ENCODE measurements at places on chromosomes 7 and 10.
A peak's percentile ranks its signal among the peaks of the same experiment; 100 is the strongest.

- DNase-seq: no peak
These were observed 436.0 kb upstream of the ADARB2 start for GRCh38 chr10:2173327-2173726.

DNA sequence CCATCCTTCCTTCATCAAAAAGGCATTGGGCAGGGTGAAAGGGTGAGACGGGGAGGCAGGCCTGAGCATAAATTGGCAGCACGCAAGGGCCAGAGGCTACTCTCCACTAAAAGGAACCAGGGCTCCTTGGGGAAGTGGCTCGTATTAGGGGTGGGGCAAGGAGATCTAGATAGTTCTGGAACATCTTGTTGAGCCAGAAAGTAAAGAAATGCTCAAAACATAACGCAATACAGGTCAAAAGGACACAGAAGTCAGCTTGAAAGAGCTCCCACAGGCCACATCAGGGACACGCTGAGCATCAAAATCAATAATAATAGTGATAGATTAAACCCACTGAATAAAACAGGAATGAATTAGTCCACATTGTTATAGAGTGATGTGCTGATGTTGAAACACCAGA lies 203.1 kb downstream of the ELMO1 start:
- no peak for DNase-seq

DNA sequence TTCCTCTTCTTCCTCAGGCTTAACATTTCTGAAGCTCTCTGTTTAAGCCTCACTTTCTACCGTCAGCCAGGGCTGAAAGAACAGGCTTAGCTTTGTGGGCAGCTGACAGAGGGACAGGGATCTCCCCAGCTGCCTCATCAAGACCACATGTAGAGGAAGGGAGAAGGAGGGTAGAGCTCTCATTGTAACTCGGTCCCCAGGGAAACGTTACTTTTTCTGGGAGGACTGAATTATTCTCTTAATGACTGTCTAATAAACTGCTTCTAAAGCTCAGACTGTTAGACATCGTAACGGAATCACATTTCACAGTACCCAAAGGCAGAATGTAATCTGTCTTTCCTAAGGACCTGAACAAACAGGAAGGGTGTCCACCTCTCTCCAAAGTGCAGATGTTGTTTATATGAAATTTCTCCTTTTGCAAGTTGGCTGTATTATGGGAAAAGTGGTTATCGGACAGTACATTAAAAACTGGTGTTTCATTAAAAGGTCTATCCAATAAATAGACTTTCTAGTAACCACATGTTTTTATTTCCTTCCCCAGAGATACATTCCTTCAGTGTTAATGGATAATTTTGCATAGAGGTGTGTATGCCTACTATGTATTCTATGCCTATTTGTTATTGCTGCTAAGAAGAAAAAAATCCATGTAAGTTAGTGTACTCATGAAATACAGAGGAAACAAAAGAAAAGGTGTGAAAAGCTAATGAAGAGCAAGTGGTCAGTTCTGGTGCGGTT lies 144.2 kb downstream of the CTTNBP2 start:
- peak; percentile 15 for DNase-seq

GRCh38 chr7:139661043-139661440 lies 116.8 kb downstream of the HIPK2 start:
- peak; percentile 43 for DNase-seq

GRCh38 chr10:100186253-100187212 lies 704 bp upstream of the ERLIN1 start:
- DNase-seq: peak; percentile 80

GRCh38 chr10:119026301-119027110 lies 3.0 kb upstream of the NANOS1 start:
- no peak for DNase-seq

DNA sequence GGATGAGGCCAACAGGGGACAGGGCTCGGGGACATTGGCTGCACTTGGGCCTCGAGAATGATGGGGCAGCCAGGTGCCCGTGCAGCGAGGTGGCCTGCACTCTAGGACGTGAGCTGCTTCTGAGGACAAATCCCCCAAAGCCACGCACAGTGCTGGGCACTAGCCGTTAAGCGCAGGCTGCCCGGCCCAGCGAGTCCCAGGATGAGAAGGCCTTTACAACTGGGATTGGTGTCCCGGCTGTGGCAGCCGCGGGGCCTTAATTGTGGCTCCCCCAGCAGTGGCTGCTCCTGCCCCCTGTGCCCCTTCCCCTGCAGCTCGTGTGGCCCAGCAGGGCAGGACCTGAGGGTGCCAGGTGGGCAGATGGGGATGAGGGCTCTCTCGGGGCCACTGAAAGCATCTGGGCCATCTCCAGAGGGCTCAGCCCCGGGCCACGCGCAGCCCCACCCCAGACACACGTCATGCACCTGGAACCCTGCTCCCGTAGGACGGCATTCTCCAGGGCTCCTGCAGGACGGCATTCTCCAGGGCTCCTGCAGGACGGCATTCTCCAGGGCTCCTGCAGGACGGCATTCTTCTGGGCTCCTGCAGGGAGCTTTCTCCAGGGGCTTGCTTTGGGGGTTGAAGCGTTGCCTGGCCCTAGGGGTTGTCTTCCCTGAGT lies 6.6 kb downstream of the PWWP2B start:
- DNase-seq: no peak

GRCh38 chr7:157056246-157056645 lies 45.8 kb upstream of the MNX1 start:
- DNase-seq: no peak

GRCh38 chr10:20713420-20713819 lies 183.7 kb downstream of the NEBL start:
- DNase-seq: no peak

- no peak for DNase-seq
These were observed 29.6 kb downstream of the ARHGAP21 start for GRCh38 chr10:24694086-24694485.

GRCh38 chr7:70660819-70661191 lies 471.1 kb upstream of the GALNT17 start:
- no peak for DNase-seq

GRCh38 chr7:142873281-142873784 lies 12.2 kb downstream of the TRPV6 start:
- peak; percentile 55 for DNase-seq

DNA sequence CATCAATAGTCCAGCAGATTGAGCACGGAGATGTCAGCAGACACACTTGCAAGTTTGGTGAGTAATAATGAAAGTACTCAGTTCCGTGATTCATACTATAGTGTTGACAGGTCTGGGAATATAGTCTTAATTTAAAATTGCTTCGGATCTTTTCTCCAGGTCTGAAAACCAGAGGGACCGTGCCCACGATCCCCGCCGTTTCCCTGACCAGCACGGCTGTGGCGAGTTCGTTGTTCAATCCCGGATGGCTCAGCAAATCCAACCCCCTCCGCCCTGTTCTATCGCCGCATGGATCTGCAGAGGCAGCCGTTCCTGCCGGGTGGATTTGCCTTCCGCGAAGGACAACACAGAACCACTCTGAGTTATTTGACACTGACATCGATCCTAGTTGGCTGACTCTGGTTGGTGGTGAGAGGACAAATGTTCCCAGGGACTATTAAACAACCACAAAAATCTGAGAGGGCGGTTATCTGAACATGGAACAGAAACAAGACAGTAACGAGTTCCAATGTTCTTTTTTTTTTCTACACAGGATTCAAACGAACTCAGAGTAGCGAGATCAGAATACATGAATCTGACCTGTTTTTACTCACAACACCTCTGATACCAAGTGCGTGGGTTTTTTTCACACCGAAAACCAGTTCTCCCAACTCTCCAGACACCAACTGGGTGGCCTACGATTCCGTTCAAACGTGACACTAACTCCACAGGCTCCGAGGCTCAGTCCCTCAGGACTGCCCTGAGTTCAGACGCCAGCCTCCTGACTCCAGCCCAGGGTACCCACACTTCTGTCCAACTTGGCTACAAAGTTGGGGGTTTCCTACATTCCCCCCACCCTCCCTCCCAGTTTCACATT lies 52.7 kb downstream of the RBM17 start:
- peak; percentile 20 for DNase-seq

GRCh38 chr7:51518646-51519045 lies 202.0 kb upstream of the COBL start:
- no peak for DNase-seq

- no peak for DNase-seq
These were observed 63.0 kb downstream of the HDAC9 start for GRCh38 chr7:18558503-18558902.

DNA sequence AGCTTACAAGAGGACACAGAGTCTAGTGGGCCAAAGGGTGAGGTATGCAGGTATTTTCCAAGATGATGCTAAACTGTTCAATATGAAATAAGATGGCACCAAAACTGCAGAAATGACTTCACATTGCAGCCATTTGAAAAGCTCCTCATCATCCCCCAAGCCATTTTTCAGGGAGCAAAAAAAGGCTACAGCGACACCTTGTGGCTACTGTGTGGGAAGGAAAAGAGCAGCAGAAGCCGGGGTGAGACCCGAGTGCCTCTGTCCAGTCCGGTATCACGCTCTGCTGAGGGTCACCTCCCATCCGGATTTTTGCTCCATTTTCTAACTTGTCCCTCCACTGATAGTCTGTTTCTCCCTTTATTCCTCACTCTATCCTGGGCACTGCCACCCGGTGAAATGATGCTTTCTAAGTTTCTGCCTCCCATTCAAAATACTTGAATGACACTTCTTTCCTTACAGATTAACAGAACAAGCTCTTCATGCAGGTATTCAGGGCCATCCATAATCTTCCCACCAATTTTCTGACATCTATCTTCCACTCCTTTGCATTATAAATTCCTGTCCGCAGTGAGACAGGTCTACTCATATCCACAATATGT lies 220.2 kb downstream of the DGKI start:
- DNase-seq: peak; percentile 78

GRCh38 chr7:150974468-150975391 lies 3.4 kb downstream of the KCNH2 start:
- DNase-seq: peak; percentile 64

DNA sequence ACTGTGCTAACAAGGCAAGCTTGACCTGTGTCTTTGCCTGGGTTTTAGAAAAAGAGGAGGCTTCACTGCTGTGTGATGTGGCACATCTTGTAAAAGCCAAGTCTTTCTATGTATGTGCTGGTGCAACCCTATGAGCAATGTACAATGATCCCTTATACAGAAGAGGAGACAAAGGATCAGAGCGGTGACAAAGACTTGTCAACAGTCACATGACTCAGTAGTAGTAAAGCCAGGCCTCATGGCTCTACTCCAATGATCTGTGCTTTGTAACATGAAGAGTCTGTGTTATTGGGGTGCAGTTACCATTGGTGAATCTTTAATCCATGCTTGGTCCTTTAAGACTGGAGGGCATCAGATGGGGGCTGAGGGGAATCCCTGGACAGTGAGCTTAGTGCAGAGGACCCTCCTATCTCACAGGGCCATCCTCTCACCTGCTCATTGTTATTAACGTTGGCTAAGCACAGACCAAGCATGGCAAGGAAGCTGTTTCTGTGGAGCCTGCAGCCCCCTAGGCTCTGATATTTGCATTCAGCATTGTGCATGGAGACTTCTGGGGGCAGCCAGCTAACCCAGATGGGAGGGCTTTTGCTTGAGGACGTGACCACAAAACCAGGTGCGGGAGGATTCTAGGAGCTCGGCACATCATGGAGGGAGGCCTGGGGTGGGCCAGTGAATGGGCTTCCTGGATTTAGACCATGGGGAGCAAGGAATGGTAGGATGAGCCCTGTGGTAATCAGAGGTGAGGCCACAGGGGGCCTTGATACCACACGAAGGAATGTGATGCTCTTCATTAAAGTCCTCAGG lies 308.8 kb upstream of the ZNF32 start:
- no peak for DNase-seq

- DNase-seq: no peak
These were observed 36.7 kb upstream of the UBE2H start for GRCh38 chr7:129989466-129989865.
